ENCODE measurements at places on chromosomes 2 and 18.

- DNase-seq, result no peak
Measured at GRCh38 chr2:18067588-18068384, 189.3 kb downstream of the KCNS3 start.

- DNase-seq, result no peak
Measured at GRCh38 chr18:77634494-77634893, 384.8 kb downstream of the GALR1 start.

DNA sequence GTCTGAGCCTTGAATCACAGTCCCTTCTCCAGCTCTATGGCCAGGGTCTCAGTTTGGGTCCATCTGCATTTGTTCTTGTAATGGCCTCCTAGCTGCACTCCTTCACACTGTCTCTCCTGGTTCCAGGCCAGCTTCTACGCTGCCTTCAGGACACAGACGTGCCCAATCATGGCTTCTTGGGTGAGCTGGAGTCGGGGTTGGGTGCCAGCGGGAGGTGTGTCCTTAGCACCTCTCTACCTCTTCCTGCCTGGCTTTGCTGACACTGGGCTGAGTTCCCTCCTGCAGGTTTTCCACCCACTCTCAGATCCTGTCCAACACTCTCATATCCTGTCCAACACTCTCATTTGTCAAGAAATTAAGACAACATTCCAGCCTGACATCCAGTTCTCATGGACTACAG is 9.6 kb downstream of the TRPM8 start:
- DNase-seq, result peak; percentile 45

GRCh38 chr2:143229411-143229810 is 100.2 kb downstream of the ARHGAP15 start:
- DNase-seq, result no peak

GRCh38 chr18:33372442-33372841 is 68.1 kb downstream of the CCDC178 start:
- DNase-seq, result no peak

GRCh38 chr2:110834134-110834827 is 101.9 kb downstream of the ACOXL start:
- DNase-seq, result no peak

Measured in epithelial cell of prostate (primary cell).